Left ventricle myocardium superior (tissue), 1 donor: ENCODE measurements at places on chromosomes 11 and 22.
A peak's percentile ranks its signal among the peaks of the same experiment; 100 is the strongest.

DNA sequence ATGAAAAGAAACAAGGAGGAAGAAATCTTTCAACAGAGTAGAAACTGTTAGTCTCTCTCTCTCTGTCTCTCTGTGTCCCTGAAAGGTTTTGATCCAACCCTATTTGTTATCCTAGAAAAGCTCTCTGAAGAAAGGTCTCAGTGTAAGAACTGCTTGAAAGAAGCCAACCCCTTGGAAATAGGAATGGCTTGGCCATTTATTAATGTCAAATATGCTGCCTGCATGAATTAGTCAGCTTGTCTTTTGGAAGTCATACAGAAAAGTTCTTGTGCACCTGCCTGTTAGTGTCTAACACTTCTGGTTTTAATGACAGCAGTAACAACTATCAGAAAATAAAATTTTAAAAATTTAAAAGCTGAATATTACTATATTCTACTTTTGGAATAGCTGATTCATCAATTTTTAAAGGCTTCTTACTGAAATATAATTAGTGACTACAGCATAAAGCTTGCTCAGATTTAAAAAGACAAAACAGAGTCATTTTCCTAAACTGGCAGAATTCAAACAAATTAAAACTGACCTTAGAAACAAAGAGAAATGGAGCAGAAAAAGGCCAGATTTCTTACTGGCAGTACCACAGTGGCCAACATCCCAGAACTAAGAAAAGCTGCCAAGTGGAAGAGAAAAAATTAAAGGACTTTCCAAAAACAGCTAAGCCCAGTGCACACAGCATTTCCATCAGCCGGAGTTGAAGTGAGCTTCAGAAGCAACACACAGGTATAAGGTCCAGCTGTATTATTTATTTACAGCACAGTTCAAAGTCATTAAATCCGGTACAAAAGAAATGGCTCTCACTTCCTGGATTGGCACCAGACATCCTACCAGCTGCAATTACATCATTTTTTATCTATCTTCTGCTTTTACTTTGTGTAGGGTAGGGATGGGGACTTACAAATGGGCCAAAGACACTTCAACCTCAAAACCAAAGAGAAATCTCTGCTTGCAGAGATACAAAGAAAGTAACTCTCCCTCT lies 76.3 kb downstream of the PRCP start:
- DNase-seq = no peak

GRCh38 chr22:40410731-40411505 lies 40.5 kb downstream of the SGSM3 start:
- DNase-seq = no peak

DNA sequence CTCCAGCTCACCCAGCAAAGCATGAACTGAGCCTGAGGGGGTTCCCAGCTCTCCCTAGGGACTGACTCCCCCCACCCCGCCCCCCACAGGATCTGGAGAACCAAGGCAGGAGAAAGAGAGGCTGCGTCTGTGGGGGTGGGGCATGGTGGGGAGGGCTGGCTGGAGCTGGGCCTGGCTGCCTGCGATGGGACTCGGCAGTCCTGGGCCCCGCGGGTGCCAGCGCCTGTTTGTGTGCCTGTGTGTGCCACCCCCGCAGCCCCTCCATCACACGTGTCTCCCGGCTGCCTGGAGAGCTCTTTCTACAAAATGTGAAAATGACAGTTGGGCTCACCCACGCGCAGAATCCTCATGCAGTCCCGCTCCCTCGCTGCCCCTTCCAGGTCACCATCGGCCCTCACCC lies 46.8 kb downstream of the CACNA1I start:
- DNase-seq = no peak

GRCh38 chr11:26106726-26107125 lies 225.2 kb upstream of the ANO3 start:
- DNase-seq = no peak

- DNase-seq = no peak
Observed at GRCh38 chr11:129701706-129702105, 113.9 kb upstream of the TMEM45B start.

DNA sequence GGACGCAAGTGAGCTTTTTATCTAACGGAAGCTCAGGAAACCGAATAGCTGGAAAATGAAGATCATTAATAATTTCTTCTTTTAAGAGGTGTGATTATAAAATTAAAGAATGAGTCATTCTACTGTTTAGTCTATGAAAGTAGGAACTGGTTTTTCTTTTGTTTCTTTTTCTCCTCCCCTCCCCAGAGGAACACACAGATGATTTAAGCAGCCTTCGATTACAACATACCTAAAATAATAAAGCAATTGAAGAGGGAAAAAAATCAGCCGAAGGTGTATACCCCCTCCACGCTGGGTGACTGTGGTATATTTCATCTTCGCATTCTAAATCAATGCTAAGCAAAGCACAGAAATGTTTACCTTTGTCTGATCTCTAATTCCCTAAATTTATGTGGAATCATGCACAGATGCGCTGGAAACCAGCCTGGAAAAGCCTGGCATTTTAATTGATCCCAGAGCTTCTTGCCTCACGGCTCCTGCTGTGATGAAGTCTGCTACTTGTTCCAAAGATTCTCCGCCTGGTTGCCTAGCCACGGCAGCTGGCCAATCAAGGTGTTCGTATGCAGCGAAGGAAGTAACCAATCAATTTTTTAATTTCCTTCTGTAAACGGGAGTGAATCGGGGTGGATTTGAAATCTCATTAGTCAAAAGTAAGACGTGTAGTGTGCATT lies 133.9 kb downstream of the FANCF start:
- DNase-seq = no peak

- no peak for DNase-seq
Observed at GRCh38 chr11:32137263-32137662, 46.4 kb downstream of the RCN1 start.

DNA sequence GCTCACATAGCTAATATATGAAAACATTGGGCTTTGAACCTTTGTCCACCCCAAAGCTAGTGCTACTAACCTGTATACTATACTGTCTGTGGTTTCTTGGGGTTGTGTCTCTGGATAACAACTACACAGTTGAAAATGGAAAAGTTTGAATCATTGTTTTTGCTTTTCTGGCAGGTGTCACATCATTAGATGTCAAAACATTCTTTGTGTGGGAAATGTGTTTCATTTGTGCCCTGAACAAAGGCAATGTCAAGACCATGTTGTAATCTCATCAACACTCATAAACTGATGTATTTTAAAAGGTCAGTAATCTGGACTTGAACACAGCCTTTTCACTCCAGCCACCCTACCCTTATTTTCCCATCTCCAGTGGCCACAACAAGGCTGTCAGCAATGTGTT lies 16.5 kb downstream of the SYT13 start:
- DNase-seq = no peak

DNA sequence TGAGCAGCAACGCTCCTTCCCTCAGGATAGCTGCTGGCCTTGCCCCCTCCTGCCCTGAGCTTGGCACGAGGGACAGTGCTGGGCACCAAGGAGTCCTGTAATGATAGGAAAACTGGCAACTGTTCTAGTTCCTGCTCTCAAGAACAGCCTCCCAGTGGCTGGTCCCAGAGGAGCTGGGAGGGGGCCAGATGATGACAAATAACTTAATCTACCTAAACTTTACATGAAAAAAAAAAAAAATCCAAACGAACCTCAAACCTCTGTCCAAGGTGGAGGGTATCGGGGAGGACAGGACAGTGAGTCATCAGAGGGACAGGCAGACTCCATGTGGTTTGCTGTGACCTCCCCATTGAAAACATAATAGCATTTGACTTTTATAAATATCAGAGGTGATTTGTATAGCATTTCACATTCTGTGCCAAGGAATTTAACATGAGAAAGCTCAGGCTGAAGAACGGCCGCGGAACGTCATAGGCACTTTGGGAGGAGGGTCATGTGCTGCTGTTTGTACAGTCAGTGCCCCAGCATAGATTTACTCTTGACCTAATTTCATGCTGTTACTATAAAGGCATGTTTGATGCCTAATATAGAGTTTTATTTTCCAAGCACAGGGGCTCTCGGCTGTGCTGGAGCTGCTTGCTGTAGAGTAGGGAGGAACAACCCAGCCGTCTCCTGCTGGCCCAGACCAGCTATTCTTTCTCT lies 98.2 kb upstream of the NNMT start:
- peak; percentile 84 for DNase-seq

DNA sequence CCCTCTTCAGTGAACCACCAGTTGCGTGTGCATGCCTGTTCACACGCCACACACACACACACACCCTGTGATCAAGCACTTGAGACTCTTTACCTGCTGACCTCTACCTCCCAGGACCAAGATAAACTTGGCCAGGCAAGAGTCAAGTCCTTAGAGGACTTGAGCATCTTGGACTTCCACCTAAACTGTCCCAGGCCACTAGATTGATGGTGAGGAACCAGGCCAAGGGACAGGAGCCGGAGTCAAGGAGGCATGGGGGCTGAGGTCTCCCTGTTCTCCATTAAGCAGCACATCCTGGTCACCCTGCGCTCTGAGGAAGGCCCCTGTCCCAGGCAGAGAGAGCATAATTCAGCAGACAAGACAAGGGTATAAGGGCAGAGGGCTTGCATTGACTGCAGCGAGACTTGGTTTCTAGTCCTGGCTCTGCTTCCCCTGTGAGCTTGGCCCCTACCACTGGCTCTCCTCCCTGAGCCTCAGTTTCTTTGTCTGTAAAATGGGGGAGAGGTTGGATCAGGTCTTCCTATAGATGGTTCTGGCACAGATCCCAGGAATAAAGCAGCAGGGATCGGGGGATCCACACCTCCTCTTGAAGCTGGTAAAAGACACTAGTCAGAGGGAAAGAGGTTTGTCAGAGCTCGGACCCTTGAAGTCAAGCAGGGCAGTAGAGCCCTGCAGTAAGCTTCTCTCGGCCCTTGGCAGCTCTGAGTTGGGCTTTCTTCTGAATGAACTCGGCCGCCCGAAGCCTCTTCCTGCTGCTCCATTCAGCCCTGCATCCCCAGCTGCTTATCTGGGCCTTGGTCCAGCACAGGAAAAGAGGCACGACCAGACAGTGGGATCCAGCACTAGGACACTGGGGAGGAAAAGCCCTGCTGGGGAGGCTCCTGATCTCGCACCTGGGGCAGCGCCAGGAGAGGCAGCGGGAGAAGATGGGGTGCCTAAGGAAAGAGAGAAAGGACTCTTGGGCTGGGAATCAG lies 2.0 kb downstream of the CREB3L1 start:
- peak; percentile 78 for DNase-seq

DNA sequence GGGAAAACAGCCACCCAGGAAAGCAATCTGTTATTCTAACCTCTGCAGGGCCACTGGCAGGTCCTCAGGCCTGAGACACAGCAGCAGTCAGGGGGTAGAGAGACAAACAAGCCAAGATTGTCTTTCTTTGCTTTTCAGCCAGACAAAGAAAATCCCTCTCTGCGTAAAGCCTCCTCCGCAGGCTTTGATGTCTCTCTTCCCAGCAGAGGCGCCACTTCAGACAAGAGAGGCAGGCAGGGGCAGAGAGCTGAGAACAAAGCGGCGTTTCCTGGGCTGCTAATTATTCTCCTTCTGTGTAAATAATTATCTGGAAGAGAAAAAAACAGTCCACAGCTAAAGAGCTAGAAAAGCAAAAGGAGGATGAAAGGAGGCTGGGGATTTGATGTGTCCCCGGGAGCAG lies 102.7 kb upstream of the SEZ6L start:
- DNase-seq = no peak

- peak; percentile 86 for DNase-seq
Observed at GRCh38 chr11:73308003-73308960, at the start of gene ARHGEF17. ARHGEF17 (plus strand) TSS chr11:73308276; CDS start chr11:73308639, 363 bp downstream.

DNA sequence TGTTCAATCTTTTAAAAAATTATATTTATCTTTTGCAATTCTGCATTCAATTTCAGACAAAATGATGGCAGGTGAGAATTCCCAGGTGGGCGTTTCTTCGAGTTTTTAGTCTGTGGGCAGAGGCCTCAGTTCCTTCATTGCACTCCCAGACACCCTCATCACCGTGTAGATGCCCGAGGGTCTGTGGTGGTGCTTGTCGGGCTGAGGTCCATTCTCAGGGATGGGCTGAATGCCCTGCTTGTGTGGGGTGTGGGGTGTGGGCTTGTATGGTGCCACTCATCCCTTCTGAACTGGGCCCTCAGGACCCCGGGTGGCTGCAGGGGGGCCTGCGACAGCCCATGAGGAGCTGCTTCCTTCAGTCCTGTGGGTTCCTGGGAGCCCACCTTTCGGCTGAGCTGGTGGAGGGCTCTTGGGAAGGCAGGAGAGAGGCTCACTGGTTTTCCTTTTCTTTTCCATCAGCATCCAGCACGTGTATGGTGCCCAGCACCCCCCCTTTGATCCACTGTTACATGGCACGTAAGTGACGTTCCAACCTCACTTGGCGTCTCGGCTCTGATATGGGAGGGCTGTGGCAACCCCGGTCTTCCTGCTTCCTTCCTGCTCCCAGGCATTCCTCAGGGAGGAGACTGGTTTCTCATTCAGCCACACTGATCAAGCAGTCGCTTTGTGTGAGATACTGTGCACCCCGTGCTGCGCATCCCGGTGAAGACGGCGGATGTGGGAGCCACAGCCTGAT lies 29.8 kb downstream of the TBC1D22A start:
- no peak for DNase-seq

GRCh38 chr11:118318124-118318523 lies 13.6 kb downstream of the CD3E start:
- no peak for DNase-seq

- peak; percentile 80 for DNase-seq
Observed at GRCh38 chr11:72676861-72677341, 2.7 kb upstream of the PDE2A start.

GRCh38 chr11:66867425-66868040 lies 10.7 kb downstream of the LRFN4 start:
- DNase-seq = no peak

GRCh38 chr11:14073849-14074476 lies 111.4 kb downstream of the SPON1 start:
- no peak for DNase-seq

DNA sequence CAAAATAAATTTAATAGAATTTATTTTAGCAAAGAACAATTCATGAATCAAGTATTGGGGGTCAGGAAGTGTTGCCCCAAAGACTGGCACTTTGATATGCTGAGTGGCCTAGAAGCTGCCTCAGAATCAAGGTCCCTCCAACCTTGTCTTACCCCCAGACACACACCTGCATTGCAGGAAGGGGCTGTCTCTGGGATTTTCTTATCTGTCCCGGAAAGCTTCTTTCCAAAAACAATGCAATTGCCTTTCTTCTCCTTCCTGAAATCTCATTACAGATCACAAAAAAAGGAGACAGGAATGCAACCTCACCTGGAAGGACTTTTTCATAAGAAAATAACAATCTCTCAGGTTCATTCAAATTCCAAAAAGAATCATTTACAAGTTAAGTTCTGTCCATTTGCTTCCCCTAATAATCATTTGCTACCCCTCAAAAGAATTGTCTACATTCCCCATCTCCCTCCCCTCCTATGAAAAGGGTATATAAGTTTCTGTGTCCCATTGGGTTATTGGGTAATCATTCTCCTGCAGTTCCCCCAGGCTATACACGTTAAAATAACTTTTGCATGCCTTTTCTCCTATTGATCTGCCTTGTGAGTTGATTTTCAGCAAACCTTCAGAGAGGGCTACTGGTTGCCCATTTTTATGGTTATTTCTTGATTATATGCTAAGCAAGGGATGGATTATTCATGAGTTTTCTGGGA lies 21.3 kb downstream of the OR10A6 start:
- DNase-seq = no peak
